Cortex of kidney (tissue), 1 donor: ENCODE measurements at places on chromosomes 1 and 21.
A peak's percentile ranks its signal among the peaks of the same experiment; 100 is the strongest.

DNA sequence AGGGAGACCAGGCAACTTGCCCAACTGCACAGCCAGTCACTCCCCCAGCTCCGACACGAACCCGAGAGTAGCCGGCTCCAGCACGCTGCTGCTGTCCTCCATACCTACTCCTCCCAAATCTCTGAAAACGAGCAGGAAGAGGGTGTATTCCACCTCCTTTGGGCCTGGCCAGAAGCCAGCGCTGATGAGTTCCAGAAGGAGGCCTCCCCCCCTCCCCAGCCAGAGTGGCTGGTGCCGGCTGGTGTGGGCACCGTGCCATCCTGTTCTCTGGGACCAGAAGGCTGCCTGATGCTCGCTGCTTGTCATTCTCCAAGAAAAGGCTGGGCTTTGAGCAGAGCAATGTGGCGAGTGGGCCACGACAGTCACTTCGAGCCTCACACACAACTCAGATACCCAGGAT is 22.2 kb downstream of the KCNN3 start:
- no peak for DNase-seq

GRCh38 chr1:98688110-98688739 is 26.7 kb downstream of the SNX7 start:
- no peak for DNase-seq

- peak; percentile 25 for DNase-seq
Measured at GRCh38 chr1:9942939-9943788, at the start of the genes LZIC and NMNAT1. Gene LZIC (minus strand): TSS chr1:9943391. CDS start chr1:9936619, 6,772 bp downstream. Gene NMNAT1 (plus strand): TSS chr1:9943475. CDS start chr1:9972074, 28,599 bp downstream.

DNA sequence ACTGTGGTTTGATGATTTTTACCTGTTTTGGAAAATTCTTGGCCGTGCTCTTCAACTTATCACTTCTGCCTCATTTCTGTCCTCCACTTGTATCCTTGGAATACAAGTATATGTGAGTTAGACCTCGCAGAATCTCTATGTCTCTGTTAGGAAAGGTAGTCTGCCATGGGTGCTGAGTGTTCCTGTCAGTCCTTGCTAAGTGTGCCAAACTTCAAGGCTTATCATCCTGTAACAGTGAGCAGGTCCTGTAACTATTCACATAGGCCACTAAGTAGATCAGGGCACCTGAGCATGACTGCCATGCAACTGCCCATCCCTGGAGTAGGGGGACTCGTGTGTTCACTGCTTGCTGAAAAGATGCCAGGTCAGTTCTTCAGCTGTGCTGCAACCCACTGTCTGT is 24.2 kb upstream of the BMP8B start:
- no peak for DNase-seq

GRCh38 chr1:1593834-1594601 is 5.9 kb downstream of the FNDC10 start:
- DNase-seq = no peak

DNA sequence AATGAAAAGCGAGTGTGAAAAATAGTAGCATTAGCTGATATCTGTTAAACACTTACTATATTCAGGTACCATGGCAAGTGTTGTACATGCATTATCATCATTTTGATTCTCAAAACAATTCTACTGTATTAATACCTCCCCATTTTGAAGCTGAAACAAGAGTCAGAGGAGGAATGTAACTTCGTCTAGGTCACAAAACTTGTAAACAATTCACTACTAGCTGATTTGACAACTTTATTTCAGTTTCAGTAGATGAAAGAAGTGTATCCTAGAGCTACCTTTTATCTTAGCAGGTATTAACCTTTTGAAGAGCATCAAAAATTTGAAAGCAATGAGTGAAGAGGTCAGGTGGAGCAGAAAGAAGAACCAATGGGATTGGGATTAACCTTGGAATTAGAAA is 1.6 kb downstream of the CD84 start:
- no peak for DNase-seq

DNA sequence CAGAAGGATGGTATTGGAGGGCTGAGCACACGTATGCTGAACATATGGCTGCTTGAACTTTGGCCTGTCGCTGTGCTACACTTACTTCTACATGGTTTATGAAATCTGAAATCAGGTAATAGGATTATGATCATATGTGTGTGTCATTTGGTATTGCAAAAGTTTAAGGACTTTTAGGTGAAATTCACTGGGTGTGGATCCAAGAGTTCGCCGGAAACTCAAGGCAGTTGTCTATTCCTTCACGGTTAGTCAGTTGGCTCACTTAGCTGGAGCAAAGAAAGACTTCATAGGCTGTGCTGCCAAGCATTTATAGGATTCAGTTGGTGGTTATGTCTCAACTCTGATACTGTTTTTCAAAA is 927 bp downstream of the UAP1 start:
- DNase-seq = no peak

- no peak for DNase-seq
Measured at GRCh38 chr1:214187933-214188332, 93.0 kb upstream of the SMYD2 start.

DNA sequence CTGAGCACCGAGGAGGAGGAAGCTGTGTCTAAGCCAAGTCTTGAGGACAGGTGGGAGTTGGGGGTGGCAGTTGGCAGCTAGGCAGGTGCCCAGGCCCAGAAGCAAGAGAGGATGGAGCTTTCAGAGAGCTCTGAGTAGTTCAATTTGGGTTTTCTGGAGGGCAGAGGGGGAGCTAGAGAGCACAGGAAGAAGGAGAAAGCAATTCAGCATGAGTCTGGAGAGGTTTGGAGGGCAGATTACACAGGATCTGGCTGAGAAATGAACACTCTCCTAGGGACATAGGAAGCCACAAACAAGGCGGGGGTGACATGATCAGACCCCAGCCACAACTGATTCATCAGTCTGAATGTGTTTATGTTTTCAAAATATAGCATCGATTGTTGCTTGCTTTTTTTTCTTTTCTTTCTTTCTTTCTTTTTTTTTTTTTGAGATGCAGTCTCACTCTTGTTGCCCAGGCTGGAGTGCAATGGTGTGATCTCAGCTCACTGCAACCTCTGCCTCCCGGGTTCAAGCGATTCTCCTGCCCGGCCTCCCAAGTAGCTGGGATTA is 23.8 kb downstream of the PTPRF start:
- no peak for DNase-seq

DNA sequence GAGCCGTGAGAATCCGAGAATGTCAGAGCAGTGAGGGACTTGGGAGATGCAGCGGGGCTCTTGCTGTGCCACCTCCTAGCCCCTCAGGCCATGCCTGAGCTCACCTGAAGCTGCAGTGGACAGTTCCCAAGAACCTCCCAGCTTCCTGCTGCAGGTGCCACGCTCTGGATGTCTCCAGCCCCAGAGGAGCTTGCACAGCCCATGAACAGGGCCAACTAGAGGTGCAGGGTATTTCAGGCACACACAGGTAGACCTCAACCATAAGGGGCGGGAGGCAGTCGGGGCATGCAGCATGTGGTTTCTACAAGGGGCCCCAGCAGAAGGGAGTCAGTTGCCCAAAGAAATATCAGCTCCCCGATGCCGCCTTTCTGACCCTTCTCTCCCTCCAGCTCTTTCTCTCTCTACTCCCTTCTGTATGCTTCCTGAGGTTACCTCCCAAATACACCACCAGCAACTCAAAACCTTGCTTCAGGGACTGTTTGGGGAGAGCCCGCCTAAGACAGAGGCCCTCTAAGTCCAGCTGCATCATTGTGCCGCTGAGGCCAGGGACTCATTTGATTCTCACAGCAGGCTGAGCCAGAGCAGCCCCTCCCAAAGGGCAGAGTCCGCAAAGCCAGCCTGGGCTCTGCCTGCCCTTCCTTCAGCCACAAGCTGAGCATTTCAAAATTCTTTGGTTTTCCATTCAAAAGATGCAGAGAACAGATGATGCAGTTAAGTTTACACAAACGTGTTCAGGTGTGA is 209.8 kb downstream of the MATN1 start:
- DNase-seq = no peak

DNA sequence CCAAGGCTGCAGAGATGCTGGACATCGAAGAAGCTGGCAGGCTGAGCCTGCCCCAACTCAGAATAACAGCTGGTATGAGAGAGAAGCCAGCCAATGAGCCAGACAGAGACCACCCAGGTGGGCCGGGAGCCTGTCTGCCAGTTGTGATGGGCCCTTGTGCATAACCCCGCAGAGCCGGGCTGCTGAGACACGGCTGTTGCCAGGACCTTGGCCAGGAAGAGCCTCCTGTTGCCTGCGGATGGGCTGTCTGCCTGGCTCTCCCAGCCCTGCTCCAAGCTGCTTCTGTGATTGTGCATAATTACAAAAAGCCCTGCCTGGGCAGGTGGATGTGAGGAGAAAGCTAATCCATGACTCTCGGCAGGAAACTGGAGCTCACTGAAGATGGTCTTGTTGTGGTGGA is 126.5 kb downstream of the CAPN8 start:
- DNase-seq = no peak

DNA sequence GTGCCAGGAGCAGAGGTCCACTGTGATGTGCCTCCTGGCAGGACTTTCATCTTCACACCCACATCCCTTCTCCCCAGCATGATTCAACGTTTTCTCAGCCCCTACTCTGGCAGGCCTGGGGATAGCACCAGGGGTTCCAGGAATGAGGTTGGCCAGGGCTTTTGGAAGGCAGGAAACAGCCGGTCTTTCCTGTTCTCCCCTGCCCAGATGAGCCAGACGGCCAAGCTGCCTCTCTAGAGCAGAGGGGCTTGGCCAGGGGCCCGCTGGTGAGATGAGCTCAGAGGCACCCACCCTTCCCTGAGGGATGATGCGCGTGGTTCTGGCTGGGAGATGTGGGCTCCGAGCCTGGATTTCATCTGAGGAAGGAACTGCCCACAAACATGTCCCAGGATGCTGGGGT is 4.3 kb upstream of the MFAP2 start:
- DNase-seq = no peak

- no peak for DNase-seq
Measured at GRCh38 chr21:38842079-38842478, 36.4 kb downstream of the ETS2 start.

DNA sequence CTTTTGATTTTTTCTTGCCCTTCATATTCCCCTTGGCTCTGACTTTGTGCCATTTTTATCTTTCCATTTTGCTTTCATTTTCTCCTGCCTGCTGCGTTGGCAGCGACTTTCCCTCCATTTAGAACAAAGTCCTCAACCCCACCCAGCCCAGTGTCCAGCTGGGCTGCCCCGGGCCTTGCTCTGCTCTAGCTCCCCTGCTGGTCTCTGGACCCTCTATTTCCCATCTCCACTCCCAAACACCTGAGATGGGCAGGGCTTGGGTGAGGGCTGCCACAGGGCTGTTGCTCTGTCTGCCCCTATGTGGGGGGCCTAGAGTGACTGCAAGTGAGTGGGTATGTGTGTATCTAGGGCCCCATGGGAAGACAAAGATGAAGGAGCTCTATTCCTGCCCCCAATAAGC is 7.3 kb upstream of the ADAM15 start:
- DNase-seq = no peak

GRCh38 chr1:226882631-226883409 is 12.4 kb downstream of the PSEN2 start:
- DNase-seq = no peak

DNA sequence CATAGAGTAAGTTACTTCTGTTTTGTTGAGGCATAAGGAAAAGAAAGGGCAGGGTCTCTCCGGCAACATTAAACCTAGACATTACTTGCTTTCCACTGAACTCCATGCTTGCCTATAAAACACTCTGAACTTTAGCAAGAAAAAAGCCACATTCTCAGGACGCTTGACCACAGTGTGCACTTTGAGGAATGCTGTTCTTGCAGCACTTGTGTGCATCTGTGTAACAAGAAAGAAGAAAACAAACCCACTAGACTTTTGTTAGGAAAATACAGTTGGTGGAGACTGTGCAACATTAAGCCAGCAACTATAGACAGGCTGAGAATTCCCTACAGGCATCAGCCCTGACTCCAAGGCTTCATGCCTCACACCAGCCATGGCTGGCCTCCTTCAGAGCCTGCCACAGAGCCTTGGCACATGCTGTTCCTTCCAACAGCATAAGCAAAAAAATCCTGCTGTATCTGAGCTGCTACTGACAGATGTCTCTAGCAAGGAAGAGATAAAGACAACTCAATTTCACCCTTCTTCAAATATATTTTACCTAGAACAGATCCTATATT is 5.8 kb downstream of the PDZK1 start:
- no peak for DNase-seq

DNA sequence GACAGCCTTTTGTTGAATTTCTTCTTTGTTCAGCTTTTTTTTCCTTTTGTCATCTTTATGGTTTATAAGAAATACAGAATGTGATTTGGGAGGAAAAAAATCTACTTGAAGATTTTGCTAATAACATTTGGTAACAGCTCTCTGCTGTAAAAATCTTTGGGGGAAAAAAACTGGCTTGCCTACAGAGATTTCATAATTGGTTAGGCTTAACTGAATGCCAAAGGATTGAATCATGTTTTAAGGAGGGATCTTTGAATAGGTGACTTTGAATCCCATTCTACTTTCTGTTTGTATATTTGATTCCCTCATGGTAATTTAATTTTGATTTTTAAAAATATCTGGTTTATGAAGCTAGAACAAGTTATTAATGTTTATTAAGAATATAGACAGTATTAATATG is 3.2 kb downstream of the BTF3L4 start:
- no peak for DNase-seq

- DNase-seq = no peak
Measured at GRCh38 chr1:23742670-23743286, 493 bp upstream of the ELOA start.

- DNase-seq = no peak
Measured at GRCh38 chr1:203858975-203859374, 2.4 kb upstream of the SNRPE start.

- no peak for DNase-seq
Measured at GRCh38 chr1:85334962-85335361, 58.5 kb upstream of the BCL10 start.

- no peak for DNase-seq
Measured at GRCh38 chr21:36087362-36088138, 17.7 kb downstream of the CBR1 start.

GRCh38 chr21:44749116-44749758 is 37.9 kb upstream of the TSPEAR start:
- no peak for DNase-seq

DNA sequence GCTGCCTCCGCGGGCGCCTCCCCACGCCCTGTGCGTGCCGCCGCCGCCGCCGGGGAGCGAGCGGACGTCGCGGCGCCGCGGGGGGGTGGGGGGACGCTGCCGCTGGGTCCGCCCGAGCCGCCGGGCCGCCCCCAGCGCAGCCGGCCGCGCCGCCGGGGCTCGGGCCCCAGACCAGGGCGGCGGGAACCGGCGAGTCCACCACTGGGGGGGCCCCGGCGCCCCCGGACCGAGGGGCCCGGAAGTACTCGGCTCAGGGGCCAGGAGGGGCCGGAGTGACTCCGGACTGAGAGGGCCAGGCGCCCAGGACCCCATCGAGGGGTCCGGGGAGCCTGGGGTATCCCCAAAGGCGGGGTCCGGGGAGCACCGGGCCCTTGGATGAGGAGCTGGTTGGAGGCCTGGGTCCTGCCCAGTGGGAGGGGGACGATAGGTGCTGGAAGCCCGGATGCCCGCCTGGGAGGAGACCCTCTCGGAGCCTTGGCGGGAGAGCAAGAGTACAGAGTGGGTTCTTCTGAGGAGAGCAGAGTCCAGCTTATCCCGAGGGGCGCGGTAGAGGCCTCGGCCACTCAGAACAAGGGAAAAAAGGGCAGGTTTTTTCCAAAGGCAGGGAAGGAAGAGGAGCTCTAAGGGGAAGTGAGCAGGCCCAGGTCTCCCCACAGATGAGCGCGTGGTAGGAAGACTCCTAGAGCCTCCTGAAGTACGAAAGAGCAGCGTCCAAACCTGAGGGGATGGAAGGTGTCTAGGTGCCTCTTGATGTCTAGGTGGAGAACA is 556 bp downstream of the GMEB1 start:
- DNase-seq = no peak
